ENCODE measurements at places on chromosomes 6 and 20. TPM values are rescaled to one million over a fixed set of nuclear protein-coding genes. Genes with fewer than 3 reads are reported as not detected.
A peak's percentile ranks its signal among the peaks of the same experiment; 100 is the strongest.

DNA sequence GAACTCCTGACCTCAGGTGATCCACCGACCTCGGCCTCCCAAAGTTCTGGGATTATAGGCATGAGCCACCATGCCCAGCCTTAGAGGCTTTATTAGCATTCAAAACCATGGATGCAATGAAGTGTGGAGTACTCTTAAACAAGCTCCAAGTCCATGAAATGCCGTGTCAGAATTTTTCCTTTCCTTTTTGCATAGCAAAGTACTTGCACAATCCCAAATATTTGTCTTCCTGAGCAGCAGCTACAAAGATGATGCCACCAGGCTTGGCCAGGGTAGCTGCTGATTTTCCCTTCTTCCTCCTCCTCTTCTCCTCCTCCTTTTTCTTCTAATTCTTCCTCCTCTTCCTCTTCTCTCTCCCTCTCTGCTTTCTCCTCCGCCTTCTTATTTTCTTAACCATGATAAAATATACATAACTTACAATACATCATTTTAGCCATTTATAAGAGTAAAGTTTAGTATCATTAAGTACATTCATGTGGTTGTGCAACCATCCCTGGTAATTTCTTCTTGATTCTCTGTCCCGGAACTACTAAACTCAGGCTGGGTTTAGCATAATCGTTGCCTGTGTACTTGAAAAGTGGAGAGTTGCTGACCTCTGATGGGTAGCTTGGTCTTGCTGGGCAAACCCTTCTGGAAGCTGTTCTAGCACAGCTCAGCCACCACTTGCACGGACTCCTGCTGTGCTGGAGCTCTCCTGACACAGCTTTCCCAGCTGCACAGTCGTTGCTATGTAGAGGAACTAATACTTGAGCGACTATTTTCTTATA is 20.3 kb downstream of the MUCL3 start:
- no peak for DNase-seq

DNA sequence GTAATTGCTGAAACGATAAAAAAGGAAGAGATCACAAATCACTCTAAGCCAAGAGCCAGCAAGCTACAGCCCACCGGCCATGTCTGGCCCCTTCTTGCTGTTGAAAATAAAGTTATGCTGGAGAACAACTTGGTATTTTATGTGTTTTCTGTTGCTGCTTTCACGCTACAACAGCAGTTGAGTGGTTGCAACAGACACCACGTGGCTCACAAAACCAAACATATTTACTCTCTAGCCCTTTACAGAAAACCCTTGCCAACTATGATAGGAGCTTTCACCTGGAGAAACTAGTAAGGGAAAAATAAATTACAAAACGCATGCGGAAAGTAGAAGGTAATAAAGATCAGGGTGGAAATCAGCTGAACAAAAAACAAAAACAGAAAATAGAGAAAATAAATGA is 41.1 kb upstream of the SLCO4A1 start:
- DNase-seq = no peak

DNA sequence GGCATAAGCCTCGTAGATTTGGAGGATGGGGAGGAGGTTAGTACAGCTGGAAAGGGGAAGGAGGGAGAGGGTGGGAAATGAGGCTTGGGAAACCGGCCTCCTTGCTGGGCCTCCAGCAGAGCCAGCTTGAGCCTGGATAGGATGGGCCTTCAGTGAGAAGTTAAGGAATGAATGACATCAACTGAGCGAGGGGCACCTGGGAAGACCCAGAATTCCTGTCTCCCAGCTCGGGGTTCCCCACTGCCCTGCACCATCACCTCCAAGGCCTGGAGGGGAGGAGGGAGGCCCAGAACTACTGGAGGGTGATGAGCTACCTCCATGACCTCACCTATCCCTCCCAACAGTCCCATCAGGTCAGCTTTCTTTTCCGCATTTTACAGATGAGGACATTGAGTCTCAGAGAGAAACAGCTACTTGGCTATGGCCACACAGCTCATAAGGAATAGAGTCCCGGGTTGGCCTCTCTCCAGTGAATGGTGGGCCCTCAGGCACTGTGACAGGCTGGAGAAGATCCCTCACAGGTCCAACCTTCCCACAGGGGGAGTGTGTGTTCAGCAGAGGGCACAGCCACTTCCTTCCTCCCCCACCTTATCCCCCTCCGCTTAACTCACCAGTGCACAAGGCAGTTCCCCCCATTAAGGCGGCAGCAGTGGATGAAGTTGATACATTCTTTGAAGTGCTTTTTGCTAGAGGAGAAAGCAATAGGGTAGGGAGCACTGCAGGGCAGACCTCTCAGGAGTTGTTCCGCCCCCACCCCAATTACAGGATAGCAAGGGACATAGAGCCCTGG is 6.8 kb downstream of the DUSP15 start:
- DNase-seq = no peak

Gene STMND1
- not detected for polyA plus RNA-seq

DNA sequence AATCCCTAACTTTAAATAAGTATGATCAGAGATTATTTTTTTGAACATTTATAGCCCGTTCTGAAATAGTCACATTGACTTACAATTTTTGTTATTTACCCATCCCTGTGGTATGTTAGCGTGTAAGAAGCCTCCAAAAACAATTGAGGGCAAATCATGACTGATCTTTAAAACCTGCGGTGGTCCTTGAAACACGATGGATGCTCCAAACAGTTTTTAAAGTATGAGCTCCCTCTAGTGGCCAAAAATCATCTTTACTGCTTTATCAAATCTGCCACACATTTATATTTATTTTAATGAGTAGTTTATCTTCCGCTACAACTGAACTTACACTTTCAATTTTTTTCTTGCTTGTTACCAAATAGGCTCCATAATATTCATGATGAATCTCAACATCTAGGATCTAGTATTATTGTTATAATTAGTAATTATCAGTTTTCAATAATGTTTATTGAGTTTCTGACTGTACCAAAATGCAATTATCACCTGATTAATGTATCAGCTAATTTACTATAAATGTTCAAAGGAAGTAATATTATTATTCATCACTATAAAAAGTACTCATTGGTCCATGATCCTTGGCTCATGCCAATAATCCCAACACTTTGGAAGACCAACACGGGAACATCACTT is 52.2 kb downstream of the MARCKS start:
- DNase-seq = peak; percentile 49

Gene ROS1
- polyA plus RNA-seq = not detected

DNA sequence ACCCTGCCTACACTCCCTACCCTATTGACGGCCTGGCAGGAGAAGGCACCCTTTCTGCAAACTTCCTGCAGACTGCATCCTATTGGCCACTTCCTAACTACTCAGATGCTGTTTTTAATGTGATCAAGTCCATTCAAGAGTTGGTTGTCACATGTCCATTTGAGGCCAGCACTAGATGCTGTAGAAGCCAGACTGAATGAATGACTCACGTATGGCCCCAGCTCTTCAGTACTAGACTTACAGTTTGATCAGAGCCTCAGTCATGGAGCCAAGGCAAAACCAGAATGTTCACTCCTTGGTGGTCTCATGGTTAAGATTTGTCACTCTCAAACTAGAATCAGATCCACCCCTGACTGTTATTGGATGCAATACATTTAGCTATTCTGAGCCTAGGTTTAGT is 101.7 kb downstream of the OPRM1 start:
- DNase-seq = no peak

DNA sequence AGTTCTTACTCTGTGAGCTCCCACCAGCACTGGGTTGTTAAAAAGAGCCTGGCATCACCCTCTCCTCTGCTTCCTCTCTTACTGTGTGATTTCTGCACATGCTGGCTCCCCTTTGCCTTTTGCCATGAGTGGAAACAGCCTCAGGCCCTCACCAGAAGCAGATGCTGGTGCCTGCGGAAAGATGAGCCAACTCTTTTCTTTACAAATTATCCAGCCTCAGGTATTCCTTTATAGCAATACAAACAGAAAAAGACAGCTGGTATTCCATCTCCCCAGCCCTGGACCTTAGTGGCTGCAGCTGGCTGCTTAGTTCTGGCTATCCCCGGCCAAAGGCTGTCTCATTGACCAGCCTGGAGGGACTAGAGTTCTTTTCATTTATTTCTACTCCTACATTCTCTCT is 129.1 kb downstream of the IMPG1 start:
- DNase-seq = no peak

GRCh38 chr6:145561095-145562072 is 173.9 kb downstream of the EPM2A start:
- DNase-seq = no peak

Gene SLA2
- polyA plus RNA-seq = not detected

GRCh38 chr20:41506192-41506915 is 111.8 kb downstream of the CHD6 start:
- DNase-seq = no peak

Gene HTR1B
- not detected for polyA plus RNA-seq

DNA sequence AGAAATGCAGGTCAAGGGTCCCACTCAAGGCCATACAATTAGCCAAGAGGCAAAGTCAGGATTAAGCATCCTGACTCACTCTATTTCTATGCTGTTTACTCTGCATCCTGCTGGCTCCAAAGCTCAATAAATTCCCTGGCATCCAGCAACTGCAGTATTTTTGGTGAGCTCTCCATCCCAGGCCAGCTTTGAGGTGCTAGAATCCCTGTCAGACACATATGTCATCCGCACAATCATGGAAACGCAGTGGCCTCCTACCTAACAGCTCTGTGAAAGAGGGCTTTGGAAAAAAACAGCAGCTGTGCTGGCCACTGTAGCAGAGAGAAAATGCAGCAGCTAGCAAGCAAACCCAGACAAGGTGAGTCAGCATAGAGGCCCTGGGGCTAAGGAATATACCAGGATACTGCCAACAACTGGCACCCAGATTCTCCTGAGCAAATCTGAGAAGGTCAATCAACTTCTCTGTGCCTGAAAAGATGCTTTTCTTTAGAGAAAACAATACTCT is 58.4 kb downstream of the ANKEF1 start:
- no peak for DNase-seq

DNA sequence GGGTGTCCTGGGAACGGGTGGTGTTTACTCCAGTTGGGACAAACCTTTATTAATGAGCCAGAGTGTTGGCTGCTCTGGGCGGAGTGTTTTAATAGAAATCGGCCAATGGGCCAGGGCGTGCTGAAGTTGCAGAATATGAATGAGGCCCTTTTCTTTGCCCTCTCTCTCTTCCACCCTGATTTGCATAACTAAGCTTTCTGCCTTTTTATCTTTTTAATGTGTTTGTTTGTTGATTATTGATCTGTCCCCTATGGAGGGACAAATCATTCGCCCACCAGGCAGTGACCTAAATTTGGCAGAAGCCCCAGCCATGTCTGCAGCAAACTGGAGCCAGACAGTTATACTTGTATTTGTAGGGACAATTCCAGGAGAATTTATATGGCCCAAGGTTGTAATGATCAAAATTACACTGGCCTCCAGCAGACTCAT is 420.9 kb downstream of the PREX1 start:
- DNase-seq = no peak

- peak; percentile 61 for DNase-seq
Measured at GRCh38 chr20:58870293-58871014, 17.9 kb downstream of the GNAS start.

DNA sequence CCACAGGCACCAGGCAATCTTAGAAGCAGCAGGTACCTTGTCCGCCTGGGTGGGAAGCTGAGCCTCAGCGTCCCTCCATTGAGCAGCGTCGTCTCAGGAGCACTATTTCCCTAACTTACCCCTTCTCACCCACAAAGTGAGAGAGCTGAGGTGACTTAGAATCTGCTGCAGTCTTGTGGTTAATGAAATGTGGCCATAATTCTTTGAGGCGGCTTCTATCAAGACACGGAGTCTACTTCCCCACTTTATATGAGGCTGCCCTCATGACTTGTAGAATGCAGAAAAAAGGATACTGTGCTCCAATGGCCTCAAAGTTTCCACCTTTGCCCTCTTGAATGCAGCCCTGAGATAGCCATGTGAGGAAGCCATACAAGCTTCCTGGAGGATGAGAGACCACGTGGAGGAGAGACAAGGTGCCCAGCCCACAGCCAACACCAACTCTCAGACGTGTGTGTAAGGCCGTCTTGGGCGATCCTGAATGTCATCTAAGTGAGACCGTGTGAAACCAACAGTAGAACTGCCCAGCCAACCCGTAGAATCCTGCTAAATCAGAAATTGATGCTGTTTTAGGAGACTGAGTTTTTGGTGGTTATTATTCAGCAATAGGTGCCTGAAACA is 9.1 kb upstream of the TAGAP start:
- no peak for DNase-seq

- DNase-seq = no peak
Measured at GRCh38 chr6:5318617-5319272, 57.4 kb downstream of the FARS2 start.

Gene SLC17A1
- polyA plus RNA-seq = not detected

DNA sequence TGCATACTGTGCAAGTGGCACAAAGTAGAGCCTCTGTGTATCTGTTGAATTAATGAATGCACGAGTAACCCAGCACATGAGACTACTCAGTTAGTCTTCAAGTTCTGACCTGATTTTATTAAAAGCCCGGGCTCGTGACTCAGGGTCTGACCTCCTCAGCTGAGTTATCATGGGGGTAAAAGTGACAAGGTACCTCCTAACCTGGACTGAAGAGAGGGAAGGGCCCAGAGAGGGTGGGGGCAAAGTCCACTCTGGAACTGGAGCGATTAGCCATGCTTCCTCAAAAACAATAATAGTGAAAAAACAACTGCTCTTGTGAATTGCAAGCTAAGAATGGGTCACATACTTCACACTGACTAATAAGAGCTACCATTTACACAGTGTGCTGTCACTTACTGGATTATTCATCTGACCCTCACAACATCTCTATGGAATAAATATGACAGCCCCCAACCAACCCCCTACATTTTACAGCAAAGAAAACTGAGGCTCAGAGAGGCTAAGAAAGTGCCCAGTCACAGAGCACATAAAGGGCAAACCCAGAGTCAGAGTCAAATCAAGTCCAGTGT is 26.7 kb downstream of the TRERF1 start:
- no peak for DNase-seq

Gene DZANK1
- polyA plus RNA-seq = 0.08 TPM

- DNase-seq = no peak
Measured at GRCh38 chr6:163390770-163391169, 23.7 kb upstream of the QKI start.

Gene PRSS16
- polyA plus RNA-seq = 21.3 TPM

DNA sequence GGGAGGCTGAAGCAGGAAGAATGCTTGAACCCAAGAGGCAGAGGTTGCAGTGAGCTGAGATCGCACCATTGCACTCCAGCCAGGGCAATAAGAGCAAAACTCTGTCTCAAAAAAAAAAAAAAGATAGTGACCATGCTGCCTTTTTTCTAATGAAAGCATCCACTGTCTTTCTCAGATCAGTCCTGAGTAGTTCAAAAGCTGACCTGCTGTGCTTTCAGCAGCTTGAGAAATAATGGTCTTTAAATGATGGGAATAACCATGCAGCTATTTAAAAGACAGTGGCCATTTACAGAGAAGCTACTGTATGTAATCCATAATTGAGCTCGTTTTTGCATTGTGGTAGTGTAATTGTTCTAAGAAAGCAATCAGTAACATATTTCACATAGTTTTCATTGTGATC is 36.1 kb downstream of the DSTN start:
- DNase-seq = no peak

DNA sequence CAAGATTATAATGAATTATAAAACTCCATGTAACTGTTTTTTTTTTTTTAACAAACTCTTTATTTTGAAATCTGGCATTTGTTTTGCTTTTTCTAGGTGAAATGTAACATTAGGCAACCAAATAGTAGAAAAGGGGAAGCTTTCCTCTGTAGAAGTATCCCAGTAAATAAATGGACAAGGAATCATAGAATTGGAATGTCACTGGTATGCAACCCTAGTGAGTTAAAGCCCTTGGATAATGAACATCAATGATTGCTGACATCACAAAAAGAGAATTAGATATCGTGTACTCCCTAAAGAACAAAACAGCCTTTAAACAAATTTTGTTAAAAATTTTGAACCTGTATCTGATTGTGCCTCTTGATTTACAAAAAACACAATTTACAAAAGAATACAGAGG is 93.9 kb upstream of the OGFRL1 start:
- DNase-seq = no peak

All from K562 (cell line).